ENCODE measurements at places on chromosomes 4 and X.

- DNase-seq, result no peak
These were observed 335.9 kb upstream of the AADAT start for GRCh38 chr4:170425521-170426143.

- DNase-seq, result no peak
These were observed 97.5 kb downstream of the MAOA start for GRCh38 chrX:43753637-43754036.

GRCh38 chr4:98406819-98407218 is 145.6 kb downstream of the RAP1GDS1 start:
- no peak for DNase-seq

DNA sequence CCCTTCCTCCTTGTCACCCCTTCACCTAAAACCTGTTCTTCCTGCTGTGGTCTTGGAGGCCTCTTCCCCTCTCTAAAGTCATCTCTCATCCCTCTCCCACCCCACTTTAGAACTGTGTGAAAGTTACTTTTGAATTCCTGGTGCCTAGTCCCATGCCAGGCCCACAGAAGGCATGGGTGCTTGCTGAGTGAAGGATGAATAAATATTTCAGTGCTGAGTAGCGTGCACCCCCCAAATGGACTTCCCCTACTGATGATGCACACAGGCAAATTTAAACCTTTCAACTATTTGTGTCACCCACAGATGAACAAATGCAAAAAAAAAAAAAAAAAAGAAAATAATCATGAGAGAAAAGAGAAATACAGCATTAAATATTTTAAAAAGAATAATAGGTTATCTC is 19.8 kb downstream of the PSMD10 start:
- no peak for DNase-seq

DNA sequence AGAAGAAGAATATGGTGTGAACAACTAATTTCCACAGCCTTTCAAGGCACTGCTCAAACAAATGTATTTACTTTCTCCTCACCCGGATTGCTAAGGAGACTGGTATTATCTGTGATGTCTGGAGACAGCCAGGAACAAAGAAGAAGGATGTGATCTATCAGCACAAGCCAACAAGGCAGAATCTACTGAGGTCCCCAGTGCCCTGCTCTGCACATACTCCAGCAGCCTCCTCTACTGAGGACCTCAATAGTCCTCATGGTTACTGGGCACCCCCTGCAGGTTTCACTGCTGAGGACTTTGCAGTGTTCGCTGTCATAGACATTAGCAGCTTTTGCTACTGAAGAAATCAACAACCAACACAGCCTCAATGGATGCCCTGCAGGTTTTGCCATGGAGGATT is 930.1 kb downstream of the ADGRL3 start:
- no peak for DNase-seq

GRCh38 chr4:151532001-151532708 is 123.2 kb downstream of the FHIP1A start:
- DNase-seq, result no peak

DNA sequence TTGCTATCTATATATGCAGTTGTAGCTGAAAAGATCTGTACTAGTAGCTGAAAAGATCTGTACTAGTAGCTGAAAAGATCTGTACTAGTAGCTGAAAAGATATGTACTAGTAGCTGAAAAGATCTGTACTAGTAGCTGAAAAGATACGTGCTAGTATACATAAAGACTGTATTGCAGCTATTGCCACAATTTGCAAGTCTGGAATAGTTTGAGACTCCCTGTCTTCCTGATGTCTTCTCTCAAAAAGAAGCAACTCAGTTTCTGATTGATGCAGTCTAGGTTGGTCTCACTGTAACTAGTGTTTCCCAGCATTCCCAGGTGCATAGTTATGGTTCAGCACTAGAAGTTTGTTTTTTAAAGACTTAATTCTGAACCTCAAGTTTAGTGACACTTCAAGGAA is 15.0 kb downstream of the SLAIN2 start:
- no peak for DNase-seq

DNA sequence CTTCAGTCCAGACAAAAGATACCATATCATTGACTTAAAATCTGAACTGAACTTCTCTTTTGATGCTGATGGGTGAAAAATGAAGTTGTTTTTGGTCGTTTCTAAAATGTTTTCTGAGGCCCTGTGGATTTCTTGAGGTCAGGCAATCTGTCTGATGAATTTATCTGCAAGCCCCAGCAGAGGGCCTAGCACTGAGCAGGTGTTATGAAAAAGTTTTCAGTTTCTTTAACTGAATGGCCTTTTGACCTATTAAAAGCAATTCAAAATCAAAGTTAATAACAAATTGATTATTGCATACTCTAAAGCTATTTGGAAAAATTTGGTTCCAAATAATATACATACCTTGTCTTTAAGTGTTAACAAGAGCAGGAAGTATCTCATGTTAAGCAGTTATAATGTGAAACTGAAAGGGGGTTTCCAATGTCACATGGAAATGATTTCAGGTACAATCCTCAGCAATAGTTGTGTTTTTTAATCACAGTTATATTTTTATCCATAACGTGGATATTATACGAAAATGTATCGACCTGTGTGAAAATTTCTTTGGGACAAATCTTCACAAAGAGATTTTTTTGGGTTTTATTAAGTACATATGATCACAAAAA is 285.0 kb downstream of the SPANXN1 start:
- no peak for DNase-seq

DNA sequence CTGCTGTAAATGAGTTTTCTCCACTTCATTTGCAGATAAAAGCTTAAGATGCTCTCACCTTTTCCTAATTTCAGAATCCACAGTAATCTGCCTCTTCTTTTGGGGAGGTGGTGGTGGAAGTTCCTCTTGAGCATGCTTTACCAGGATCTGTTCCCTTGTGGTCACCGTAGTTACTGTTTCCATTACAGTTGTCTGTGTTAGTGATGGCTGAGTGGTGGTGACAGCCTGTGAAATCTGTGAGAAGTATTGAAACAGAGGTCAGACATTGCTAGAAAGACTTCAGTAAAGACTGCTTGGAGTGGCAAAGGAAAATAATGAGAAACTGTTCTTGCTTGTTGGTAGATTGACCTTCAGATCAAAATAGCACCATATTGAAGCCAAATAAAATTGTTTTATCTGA is 666.2 kb downstream of the DMD start:
- no peak for DNase-seq

DNA sequence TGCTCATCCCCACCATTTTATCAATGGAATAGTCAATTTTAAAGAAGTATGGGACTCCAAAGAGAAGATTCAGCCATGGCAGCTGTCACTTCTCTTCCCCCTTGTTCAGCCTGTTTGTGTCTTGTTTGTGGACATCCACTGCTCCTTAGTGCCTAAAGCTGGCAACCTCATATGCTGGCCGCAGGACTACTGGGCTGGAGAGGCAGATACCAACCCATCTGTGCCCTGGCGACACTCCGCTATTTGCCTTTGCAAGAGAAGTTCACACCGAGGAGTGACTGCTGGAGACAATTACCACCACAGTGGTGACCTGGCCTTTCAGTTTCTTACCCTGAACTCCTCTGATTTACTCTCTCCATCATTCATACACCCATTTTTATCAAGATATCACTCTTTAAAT is 64.3 kb downstream of the NHSL2 start:
- no peak for DNase-seq

DNA sequence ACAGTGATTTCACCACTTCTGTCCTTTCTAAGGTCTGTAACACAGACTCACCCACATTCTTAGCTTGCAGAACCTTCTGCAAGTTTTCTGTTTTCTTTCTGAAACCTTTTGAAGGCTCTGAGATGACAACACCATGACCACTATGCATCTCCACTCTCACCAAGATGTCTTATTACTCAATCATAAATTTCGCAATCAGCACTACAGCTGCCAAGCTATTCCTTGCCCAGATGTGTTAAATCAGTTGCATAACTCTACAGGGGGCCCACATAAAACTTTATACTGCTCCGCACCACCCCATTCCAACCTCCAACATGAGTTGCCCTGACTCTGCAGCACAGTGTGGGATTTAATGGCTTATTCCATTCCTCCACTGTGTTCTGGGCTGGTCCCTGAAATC is 229.9 kb downstream of the COL25A1 start:
- no peak for DNase-seq

- DNase-seq, result no peak
These were observed 50.4 kb downstream of the GPC4 start for GRCh38 chrX:133364865-133365264.

DNA sequence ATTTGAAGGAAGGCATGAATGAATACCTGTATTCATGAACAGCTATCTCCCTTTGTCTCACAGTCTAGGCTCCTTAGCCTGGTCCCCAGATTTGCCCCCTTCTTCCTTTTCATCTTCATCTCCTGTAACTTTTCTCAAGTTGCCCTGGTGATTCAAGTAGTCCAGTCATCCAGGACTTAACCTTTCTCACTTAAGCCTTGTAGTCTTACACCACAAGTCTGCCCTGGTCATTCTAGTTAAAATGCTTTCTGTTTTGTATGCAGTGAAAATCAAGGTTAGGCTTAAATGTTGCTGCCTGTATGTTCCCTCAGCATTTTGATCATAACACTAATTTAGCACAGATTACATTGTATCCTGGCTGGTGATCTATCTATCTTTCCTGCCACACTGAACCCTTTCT is 58.5 kb upstream of the SLC7A11 start:
- no peak for DNase-seq

GRCh38 chr4:53015681-53016080 is 153.6 kb downstream of the RASL11B start:
- no peak for DNase-seq

DNA sequence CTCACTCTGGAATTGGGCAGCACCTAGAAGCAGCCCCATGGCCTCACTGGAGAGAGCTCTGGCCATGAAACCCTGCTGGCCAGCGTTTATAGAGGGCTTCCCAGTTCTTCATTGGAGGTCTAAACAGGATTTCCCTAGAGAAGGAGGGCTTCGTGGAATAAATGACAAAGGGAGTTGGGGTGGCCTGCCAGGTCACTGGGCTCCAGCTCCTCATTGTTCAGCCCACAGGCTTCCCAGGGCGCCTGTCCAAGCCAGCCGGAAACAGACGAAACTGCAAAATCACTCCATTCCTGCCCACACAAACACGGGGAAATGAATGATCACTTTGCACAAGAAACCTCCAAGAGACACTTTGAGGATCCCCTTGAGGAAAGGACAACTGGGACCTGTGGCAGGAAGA is 189.7 kb downstream of the TSPAN5 start:
- DNase-seq, result no peak

- DNase-seq, result no peak
These were observed 34.4 kb upstream of the TET2 start for GRCh38 chr4:105112274-105112673.

DNA sequence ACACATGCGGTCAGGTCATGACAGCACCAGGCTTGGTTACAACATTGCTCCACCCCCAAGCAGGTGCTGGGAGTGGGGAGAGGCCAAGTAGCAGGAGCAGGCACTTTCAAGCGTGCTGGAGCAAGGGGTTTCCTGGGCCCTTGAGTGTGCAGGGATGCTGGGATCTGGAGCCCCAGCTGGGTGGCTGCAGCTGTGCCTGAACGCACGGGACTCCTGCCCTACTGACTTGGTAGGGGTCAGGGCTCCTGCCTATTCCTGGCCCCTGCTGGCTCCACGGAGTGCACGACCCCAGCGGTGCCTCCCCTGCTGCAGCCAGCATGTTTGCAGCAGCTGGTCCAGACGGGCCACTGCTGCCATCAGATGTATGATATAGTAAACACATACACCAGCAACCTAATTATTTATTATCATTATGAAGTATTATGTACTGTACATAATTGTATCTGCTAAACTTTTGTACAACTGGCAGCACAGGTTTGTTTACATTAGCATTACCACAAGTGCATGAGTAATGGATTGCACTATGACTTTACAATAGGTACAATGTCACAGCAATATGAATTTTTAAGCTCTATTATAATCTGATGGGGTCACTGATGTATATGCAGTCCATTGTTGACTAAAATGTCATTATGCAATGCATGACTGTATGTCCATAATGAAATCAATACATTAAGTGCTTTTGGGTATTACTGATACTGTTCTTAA is 620.6 kb downstream of the RAPGEF2 start:
- no peak for DNase-seq

- DNase-seq, result no peak
These were observed 544.8 kb upstream of the ADGRL3 start for GRCh38 chr4:60655356-60655755.

- DNase-seq, result no peak
These were observed 2308.1 kb upstream of the AGA start for GRCh38 chr4:179750374-179750773.

DNA sequence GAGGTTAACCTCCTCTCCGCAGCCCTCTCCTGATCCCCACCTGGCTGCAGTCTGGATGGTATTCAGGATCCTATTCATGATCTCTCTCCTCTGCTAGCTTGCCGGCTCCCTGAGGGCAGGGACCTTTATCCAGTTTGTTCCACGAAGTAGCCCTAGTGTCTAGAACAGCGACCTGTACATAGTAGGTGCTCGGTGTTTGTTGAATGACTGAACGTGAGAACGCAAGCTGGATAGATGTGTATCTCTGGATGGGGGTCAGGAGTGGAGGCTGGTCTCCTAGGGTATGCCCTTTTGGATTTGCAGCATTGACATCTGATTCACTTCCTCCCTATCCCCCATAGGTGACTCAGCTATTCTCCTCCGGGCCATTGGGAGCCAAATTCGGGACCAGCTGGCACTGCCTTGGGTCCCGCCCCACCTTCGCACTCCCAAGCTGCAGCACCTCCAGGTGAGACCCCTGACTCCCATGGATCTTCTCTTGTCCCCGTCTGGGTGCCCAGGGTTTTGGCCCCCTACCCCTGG is 7.3 kb downstream of the CCDC22 start:
- DNase-seq, result no peak

- DNase-seq, result no peak
These were observed 34.2 kb downstream of the RAI2 start for GRCh38 chrX:17826609-17827496.

DNA sequence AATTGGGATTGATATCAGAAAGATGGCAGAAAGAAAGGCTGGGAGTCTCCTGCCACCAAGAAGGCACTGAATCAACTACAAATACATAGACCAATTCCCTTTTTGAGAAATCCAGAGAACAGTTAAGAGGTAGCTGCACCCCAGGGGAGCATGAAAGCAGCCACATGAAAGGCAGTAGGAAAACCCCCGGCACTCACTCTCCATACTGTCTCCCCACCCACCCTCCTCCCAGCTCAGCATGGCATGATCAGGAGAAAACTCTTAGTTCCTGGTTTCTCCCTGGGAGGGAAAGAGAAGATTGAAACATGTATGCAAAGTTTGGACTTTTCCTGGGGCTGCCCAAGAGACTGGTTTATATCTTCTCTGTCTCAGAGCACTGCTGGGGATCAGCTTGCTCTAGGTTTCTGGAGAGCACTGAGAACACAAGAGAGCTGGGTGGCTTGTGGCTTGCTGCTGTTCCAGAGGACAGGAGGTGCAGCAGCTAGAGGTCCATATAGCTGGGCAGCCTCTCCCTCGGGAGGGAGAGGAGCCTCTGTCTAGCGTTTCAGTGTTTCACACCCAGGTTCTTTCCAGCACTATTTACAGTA is 305.7 kb downstream of the PDGFC start:
- DNase-seq, result no peak

GRCh38 chr4:101285985-101286384 is 61.3 kb downstream of the PPP3CA start:
- DNase-seq, result no peak

GRCh38 chr4:15318621-15319348 is 109.0 kb upstream of the C1QTNF7 start:
- no peak for DNase-seq

All from GOT3 (cell line).